Effector CD8-positive, alpha-beta T cell (primary cell): ENCODE measurements at places on chromosomes 11 and 22.

DNA sequence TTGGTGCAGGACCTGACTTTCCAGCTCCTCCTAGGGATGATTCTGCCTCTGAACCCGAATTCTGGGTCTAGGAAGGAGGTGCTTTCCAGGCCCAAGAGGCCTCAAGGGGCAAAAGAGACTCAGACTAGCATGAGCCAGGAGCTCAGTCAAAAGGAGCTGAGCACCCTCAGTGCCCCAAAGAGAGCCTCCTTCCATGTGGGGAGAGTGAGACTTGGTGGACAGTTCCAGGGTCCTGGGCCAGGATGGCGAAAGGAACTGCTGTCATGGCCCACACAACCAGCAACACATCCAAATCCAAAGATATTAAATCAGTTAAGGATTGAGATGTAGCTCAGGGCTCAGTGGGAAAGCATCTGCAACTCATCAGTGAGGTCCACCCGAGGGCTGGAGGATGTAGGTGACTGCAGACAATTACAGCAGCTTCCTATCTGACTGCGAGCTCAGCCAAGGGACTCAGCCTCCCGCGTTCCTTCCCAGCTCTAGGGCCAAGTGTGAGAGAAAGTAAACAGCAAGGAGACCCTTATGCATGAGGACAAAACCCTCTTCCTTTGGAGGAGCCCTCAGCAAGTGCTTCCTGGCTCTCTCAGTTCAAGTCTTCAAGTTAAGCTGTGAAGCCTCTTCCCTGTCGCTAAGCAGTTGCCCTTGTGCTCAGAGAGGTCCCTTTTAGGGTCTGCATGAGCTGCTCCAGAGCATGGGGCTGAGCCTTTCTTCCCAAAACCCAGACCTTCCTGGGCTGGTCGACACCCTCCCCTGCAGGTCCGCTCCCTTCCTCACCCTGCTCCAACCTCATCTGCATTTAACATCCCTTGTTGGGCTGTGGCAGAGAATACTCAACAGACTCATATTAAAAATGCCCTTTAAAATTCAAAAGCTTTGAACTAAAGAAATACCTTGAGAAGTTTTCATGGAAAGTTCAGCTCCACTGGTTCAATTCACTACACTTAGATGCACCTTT lies 35.8 kb downstream of the C11orf58 start:
- no peak for DNase-seq

DNA sequence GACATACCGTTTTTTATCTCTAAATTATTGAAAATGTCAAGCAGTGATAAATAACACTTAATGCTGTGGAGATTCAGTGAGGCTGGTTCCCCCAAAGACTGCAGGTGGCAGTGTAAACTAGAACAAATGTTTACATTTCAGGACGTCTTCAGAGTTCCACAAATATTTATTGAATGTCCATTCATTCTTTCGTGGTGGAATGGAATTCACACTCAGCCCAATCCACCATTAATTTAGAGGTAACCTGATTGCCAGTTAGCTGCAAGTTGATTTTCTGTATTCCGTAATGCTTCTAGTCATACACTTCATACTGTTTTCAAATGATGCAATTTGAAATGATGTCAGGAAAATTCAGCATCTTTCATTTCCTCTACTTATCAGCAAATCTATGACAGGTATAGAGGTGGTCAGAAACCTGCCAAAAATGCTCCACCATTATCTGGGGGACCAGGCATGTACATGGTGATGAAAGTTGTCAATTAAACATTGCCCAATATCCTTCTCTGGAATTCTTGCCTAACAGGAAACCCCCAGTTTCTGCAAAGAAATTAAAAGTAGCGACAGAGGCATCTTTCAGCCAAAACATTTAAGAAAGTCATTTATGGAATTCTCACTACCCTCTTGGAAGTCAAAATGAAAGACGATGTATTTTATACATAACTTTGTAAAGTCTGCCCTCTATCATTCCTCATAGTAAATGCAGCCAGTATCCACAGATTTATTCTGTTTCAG lies 94.3 kb upstream of the BMAL1 start:
- no peak for DNase-seq

- DNase-seq, result no peak
Observed at GRCh38 chr11:131867457-131868257, 497.2 kb downstream of the NTM start.

DNA sequence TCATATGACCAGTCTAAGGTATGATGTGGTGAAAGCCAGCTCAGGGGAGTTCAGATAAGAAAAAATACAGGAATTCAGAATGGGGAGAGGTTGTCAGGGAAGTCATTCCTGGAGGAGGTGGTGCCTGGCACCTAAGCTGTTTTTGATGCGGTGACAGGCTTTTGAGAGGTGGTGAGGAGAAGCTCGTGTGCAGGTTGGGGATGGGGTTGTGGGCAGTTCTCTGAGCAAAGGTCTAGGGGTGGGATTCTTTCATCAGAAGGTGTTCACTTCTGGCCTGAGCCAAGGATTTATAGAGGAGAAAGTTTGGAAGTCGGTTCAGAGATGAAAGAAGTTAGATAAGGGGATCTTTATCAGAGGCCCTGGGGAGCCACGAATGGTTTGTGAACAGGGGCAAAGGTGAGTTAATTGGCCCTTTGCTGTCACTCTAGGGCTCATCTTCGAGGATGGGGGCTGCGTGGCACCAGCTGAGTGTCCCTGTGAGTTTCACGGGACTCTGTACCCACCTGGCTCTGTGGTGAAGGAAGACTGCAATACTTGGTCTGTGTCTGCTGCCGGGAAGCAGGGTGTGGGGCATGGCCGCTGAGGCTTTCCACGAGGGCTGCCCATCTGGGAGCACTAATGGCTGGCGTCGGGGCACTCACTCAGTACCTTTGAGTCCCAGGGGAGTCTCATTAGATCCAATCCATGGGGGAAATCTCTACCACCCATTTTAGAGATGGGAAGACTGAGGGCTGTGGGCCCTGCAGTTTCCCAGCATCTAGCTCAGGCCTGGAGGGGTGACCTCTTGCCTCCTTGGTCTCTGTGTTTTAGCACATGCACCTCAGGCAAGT lies 13.4 kb downstream of the OTOG start:
- DNase-seq, result no peak

DNA sequence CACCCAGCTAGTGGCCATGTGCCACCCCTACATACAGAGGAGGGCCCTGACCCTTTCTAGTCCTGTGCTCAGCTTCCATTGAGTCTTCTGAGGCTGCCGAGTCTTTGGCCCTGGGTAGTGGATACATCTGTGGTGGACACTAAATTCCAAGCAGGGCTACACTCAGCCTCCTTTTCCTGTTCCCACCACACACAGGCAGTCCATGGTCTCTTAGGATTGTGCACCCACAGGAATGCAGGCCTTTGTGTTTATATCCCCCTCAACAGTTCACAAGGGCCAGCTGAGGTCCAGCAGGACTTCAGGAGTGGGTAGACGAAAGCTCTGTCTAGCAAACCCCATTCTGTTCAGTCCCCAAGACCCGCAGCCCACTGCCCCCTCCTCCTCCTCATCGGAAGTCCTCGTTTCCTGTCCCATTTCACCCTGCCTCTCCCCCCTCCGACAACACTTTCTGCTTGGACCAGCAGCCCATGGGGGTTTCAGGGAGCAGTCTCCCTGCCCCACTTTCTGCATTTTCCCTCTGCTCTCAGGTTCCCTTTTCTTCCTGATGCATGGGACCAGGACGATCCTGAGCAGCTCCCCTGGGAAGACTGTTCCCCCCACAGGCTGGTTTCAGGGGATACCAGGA lies 91.8 kb downstream of the SWAP70 start:
- no peak for DNase-seq

DNA sequence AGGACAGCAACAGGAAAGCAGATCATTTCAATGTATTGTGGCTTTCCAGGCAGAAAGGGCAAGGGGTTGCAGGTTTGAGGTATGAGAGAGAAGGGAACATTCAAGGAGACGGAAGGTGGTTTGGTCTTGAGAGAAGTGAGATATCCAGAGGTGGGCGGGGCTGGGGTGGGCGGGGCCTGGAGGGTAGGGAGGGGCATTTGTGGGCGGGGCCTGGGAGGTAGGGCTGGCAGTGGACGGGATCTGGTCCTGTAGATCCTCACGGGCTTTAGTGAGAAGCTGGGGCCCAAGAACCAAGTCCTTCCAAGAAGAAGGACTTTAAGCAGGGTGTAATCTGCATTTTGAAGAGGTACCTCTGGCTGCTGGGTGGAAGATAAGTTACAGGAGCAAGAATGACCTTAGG lies 199.2 kb downstream of the MN1 start:
- DNase-seq, result no peak

DNA sequence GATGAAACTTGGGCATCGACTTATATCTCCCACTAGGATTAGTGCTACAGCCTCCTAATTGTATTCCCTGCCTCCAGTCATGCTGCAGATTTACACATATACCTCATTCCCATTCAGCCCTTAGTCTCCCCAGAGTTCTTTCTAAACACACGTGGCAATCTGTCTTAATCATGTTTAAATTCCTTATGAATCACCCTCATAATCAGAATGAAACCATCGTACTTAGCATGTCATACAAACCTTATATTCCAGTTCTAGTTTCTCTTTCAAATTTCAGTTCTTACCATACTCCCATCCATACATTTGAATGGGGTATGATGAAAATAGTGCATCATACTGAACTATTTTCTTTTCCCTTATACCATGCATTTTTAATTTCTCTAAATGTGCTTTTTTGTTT lies 6.0 kb upstream of the OR10A2 start:
- no peak for DNase-seq

DNA sequence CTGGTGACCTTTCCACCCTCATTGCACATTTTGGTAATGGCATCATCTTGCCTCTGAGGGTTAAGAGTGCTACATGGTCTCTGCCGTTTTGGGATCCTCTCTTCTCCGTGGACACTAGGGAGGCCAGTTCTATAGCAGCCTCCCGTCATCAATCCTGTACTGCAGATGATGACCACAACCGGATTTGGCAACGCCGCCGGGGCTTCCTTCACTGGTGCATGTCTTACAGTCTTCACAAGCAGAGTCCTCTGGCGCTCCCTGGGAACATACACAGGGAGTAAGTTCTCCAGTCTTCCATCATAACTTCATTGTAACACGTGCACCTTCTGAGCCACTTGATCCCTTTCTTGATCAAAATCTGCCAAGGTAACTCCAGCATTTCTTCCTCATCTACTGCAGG lies 69.0 kb upstream of the SLC22A12 start:
- DNase-seq, result no peak

DNA sequence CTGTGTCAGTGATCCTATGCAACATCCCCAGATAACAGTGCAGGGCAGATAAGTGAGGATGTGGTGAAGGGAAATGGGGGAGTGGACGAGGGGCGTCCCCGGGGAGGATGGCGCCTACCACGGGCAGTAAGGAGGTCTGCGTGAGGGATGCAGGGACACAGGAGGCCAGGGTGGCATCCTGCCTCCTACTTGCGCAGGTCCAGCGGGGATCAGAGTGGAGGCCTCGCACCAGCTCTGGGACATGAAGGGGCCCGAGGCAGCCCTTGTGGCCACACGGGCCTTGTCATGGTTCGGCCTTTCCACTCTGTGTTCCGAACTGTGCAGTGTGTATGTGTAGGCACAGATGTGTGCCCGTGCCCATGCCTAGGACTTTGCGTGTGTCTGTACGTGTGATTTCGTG lies 1227.5 kb downstream of the BRD1 start:
- DNase-seq, result no peak

GRCh38 chr22:23199159-23199558 lies 18.9 kb downstream of the BCR start:
- DNase-seq, result no peak

DNA sequence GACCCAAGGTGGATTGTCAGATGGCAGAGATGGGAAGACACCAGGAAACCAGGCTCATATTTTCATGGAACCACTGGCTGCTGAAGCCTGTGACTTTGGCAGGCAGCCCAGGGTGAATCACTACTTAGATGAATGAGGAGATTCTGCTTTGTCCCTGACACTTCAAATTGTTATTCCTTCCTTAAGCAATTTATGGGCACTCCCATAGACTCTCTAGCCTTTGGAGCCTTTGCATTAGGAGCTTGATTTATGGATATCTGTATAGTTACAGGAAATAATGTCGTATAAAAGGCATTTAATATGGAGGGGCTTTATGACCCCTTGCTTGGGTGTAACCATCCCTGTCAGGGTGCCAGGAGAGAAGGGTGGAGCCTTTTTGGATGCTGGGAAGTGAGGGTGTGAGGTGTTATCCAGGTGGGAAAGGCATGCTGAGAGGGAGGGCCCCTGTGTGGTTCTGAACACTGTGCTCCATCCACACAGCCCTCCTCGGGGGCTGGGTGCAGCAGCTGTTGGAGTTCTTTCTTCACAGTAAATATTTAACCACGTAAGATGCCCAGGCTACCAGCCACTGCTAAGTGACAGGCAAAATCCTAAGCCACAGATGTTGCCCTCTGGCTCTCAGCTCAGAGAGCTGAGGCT lies 35.3 kb downstream of the IL18 start:
- no peak for DNase-seq

DNA sequence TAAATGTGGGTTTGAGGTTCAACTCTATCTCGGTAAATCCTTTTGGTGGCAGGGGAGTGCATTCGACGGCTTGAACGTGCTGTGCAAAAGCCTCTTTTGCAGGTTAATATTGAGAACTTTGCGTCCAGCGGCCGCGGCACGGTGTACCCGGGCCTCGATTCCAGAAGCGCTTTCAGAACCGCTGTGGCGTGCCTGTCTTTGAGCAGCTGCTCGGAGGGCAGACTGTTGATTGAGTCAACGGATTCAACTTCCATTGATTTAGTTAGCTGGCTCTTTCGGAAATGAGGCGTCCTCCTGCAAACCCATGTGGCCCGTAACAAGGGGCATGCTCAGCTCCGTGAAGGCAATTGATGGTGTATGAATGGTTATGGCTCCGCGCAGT lies 1247.8 kb downstream of the BRD1 start:
- DNase-seq, result no peak

GRCh38 chr22:43136255-43136654 lies 6.9 kb downstream of the MCAT start:
- DNase-seq, result peak; percentile 24

DNA sequence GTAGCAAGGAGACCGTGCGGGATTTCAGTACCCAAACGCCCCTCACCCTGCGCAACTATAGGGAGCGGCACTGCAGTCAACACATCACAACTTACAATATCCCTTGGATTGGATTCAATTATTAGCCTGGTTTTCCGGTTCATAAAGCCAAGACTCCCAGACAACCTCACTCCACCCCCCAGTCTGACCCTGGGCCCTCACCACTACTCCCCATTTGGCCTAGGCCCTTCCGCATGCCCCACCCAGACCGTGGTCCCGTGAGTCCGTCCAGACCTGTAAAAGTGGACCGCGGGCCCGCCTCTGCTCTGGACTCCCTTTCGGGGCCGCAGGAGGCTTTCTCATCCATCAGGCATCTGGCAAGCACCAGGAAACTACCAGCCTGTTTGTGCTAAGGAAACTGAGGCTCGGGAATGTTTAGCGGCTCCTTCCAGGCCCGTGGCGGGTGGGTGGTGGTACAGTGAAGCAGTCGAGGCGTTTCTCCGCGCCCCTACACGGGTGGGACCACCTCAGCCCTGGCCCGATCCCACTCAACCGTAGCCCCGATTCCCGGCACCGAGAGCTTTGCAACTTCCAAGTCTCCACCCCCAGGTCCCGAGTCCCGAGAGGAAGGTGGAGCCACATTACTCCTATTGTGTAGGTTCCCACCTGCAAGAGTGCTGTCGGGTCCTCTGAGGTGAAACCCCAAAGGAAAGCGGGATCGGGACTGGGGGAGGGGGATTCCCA lies 679 bp upstream of the DPP3 start:
- no peak for DNase-seq

GRCh38 chr22:40175611-40176244 lies 2.0 kb upstream of the TNRC6B start:
- no peak for DNase-seq

GRCh38 chr22:19696504-19697276 lies 17.6 kb upstream of the SEPTIN5 start:
- no peak for DNase-seq

GRCh38 chr11:128701086-128701485 lies 7.2 kb downstream of the FLI1 start:
- DNase-seq, result no peak
